ENCODE measurements at places on chromosomes 13 and 19. TPM values are rescaled to one million over a fixed set of nuclear protein-coding genes. Genes with fewer than 3 reads are reported as not detected.

Gene AMH
- not detected for total RNA-seq

Gene ATP4B
- total RNA-seq, result not detected

Gene TEAD2
- total RNA-seq, result 6.9 TPM

Gene CD79A
- total RNA-seq, result 1.5 TPM

Gene SLC17A7
- 1.3 TPM for total RNA-seq

Gene CNFN
- total RNA-seq, result 1.0 TPM

Gene CRX
- total RNA-seq, result not detected

Gene NDFIP2
- total RNA-seq, result 31.3 TPM

Gene IL4I1
- not detected for total RNA-seq

Gene PABPC3
- not detected for total RNA-seq

Data from thyroid gland (tissue), 4 donors.